ENCODE measurements at places on chromosomes 3 and 15.

GRCh38 chr15:78306176-78306774, 6.9 kb upstream of the SKIC8 start:
- DNase-seq, result no peak

- DNase-seq, result no peak
Observed at GRCh38 chr15:64344651-64345294, 11.2 kb downstream of the CSNK1G1 start.

DNA sequence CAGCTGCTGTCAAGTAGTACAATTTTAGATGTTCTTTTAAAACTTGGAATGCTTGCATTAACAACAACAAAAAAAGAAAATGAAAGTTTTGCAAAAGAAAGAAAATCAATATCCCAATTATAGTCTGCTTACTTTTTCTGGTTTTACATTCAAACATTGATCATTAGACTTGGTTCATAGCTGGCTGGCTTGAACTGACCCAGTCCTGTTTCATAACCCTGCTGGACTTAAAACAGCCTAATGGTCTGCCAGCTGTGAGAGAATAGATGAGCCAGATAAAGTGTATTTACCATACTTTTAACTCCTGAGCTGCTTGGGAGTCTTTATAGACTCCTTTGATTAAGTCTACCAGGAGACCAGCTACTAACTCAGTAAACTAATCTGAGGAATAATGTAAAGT, 59.2 kb downstream of the PIAS1 start:
- no peak for DNase-seq

- no peak for DNase-seq
Observed at GRCh38 chr3:185205865-185206264, 48.0 kb downstream of the EHHADH start.

GRCh38 chr3:16842272-16843270, 42.2 kb upstream of the PLCL2 start:
- no peak for DNase-seq

GRCh38 chr3:143795874-143796273, 52.4 kb downstream of the SLC9A9 start:
- no peak for DNase-seq

DNA sequence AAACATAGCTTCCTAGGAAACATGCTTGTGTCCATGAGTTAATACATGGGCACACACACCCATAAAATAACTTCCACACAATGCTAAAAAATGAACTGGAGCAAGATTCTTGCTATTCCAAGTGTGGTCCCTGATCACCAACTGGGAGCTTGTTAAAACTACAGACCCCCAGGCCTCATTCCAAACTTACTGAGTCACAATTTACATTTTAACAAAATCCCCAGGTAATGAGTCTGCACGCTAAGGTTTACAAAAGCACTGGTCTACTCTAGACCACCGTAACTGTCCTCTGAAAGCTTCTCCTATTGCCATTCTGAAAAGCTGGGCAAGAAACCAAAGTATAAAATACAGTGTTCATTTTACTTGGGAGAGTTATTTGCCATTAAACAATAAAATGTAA, 45.4 kb downstream of the IGF2BP2 start:
- DNase-seq, result no peak

GRCh38 chr15:57134851-57135250, 216.4 kb downstream of the TCF12 start:
- no peak for DNase-seq

GRCh38 chr3:66077973-66078372, 39.3 kb upstream of the MAGI1 start:
- DNase-seq, result no peak

- no peak for DNase-seq
Observed at GRCh38 chr3:123385981-123386380, 62.9 kb downstream of the ADCY5 start.

DNA sequence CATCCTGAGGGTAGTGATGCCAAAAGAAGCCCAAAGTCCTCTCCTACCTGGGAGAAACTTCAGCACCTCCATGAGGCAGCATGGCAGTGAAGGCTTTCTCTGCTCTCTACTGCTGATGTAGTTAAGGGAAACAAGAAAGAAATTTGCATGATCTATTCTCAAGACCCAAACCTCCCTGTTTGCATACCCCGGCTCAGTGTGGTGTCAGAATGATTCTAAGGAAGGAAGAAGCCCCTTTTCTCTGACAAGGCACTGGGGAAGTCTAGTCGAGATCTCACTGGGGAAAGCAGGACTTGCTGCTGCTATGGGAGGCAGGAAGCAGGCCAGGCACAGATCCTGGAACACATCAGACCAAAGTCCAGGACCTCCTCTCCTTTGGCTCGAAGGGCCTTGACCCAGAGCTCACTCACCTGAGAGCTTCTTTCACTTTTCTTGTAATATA, 89.4 kb upstream of the ICE2 start:
- no peak for DNase-seq

DNA sequence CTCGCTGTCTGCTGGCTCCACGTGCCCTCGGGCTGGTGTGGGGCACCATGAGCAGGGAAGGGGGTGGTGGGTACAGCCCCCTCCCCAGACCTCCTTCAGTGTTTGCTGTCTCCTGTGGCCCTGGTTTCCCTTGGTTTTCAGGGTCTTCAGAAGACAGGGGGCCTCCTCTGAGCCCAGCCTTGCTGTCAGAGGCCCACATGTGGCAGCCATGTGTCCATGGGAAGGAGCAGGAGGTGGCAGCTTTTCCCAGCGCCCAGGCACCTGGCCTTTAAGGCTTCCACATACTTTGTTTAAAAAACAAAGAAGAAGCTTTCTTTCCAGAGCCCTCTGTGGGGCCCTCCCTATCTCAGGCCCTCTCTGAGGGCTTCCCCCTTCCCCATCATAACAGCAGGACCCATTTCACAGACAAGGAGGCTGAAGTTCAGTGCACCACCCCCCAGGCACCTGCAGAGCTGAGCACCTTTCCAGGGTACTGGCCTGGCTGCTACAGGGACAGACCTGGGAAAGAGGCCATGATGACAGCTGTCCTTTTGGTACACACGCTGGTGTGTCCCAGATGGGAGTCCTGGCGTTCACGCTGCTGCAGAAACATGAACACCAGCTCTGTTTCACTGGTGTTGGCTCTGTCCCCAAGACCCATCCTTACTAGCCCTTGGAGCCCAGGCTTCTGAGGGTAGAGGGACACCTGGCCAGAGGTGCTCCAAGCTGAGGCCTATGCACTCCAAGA, 73.7 kb downstream of the DNAJB8 start:
- DNase-seq, result no peak

- DNase-seq, result no peak
Observed at GRCh38 chr3:117407317-117407716, 697.7 kb downstream of the TUSC7 start.

GRCh38 chr15:79184465-79184892, 93.9 kb upstream of the RASGRF1 start:
- no peak for DNase-seq

GRCh38 chr15:63502137-63502766, 2.1 kb upstream of the USP3 start:
- no peak for DNase-seq

- DNase-seq, result no peak
Observed at GRCh38 chr15:89017370-89018066, 70.7 kb upstream of the ABHD2 start.

GRCh38 chr3:172751175-172751704, 714 bp downstream of the ECT2 start:
- DNase-seq, result no peak

DNA sequence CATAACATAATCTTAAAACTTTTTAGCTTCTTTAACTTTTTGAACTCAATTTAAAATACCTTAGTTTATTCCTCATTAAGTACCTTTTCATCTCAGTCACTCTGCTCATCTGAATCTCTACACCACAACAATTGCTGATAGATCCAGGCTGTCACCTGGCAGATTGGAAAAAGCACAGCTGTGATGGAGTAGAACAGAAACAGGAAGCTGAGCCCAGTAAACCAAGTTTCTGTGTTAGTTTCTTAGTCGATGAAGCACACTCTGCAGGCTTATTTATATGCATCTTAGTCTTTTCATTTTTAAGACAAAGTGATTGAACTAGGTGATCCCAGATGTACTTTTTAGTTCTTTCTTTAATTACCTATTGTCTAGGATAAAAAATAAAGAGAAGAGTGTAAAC, 1398.0 kb upstream of the ALCAM start:
- no peak for DNase-seq

DNA sequence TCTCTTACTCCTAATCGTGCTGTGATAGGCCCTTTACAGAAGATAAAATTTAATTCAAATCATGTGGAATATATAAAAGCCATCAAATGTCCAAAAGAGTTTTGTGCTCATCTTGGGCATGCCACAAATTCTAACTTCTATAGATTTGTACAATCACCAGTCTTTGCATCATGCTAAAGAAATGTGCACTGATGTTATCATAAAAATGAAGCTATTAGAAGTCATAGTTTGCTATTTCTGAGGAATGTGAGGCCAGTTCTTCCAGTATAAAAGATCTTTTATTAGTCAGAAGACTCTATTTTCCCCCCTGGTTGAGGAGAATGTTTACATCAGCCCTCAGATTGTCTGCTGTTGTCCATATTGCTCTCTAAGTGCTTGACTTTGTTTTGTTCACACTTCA, 2.1 kb upstream of the ANXA2 start:
- DNase-seq, result no peak

DNA sequence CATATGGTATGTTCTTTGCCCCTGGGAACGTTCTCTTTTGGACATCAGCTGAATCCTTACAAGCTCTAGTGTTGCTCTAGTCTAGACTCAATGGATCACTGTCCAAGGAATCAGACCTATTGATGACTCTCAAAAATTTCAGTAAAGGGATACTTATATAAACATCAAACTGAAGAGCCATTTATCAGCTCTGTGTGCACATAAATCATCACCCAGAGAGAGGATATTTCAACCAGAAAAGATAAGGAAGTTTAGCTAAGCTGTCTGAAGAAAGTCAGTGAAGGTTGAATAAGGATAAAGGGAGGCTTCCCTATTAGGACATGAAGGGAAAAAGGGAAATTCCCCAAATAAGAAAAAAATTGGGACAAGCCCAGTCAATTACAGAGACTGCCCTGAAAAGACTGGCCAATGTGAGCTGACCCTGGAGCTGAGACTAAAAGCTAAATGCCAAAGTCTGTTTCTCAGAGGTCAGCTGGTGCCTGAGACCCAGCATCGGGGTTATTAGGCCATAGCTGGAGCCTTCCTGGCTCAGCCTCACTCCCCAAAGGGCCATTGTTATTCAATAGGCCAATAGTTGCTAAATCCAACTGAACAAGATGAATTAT, 424.1 kb upstream of the THBS1 start:
- no peak for DNase-seq
